ENCODE measurements at places on chromosomes 3 and 15.

DNA sequence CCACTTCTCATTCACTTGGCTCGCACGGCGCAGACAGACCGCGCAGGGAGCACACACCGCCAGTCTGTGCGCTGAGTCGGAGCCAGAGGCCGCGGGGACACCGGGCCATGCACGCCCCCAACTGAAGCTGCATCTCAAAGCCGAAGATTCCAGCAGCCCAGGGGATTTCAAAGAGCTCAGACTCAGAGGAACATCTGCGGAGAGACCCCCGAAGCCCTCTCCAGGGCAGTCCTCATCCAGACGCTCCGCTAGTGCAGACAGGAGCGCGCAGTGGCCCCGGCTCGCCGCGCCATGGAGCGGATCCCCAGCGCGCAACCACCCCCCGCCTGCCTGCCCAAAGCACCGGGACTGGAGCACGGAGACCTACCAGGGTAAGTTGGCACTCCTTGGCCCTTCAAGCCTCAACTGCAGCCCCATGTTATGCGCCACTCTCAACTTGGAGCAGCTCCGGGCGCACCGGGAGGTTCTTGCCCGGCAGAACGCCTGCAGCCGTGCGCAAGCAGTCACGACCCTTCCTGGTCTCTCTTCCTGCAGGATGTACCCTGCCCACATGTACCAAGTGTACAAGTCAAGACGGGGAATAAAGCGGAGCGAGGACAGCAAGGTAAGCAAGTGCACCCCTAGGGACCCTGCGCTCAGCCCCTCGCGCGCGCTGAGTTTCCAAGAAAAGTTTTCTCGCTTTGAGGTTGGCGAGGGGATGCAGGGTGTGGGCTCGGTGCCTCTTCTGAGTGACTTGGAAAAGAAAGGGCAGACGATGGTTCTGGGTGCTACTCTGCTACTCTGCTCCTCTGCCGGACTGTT, at the start of gene BHLHE40:
TSS of gene BHLHE40 (plus strand) at position 10 of the 801 bp plus-strand sequence. CDS start at position 292, 282 bp downstream.
- DNase-seq: peak; percentile 46

DNA sequence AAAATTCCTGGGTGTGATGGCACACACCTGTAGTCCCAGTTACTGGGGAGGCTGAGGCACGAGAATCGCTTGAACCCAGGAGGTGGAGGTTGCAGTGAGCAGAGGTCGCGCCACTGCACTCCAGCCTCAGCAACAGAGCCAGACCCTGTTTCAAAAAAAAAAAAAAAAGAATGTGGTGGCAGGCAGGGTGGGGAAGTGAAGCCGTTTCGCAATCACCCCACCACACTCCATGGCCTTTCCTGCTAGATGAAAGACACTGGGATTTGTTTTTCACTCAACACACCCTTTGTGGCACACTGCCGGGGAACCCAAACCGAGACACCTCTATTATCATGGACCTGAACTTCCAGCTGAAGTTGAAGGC, 172.4 kb upstream of the IQSEC1 start:
- DNase-seq: no peak

GRCh38 chr3:42441791-42442190, 31.4 kb upstream of the LYZL4 start:
- no peak for DNase-seq

GRCh38 chr15:48796930-48797329, 13.9 kb downstream of the CEP152 start:
- no peak for DNase-seq

DNA sequence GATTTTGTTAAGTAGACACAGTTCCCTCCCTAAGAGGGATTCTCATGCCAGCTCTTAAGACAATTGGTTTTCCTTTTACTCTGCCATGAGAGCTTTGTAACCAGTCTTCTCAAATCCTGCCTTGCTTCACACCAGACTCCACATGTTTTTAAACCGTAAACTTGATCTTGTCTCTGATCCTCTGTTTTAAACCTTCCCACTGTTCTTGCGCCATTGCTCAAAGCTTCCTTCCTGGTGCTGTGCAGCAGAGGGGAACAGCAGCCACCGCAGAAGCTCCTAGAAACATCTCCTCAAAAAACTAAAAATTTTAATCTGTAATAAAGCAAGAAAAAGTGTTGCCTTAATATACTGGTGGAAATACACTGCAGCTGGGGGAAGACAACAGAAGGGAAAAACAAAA, 154.5 kb upstream of the SATB1 start:
- no peak for DNase-seq

- peak; percentile 61 for DNase-seq
Measured at GRCh38 chr3:51974963-51975851, at the start of gene ABHD14A. Gene ABHD14A (plus strand): TSS chr3:51975064. CDS start chr3:51975136, 72 bp downstream.

GRCh38 chr15:84741121-84741520, 7.3 kb upstream of the ZNF592 start:
- no peak for DNase-seq

Data from NCI-H2081 (cell line).